C1 segment of cervical spinal cord (tissue), 14 donors: ENCODE measurements at places on chromosomes 5 and 9.

DNA sequence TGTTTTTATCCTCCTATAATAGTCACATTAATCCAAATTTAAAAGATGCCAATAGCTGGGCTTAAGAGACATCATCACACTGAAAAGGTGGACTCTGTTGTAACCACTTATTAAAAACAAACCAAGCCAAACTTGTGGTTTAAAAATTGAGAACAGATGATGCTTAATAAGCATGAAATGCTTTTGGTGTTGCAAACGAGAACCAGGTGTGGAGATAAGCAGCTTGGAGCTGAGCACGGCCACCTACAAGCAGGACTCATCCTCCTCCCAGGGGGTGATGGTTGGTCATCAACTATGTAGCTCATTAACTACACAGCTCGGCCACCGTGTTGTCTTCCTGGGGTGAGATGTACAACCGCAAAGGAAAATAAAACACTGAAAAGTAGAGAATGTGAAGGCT is 154.4 kb downstream of the NPR3 start:
- no peak for DNase-seq

DNA sequence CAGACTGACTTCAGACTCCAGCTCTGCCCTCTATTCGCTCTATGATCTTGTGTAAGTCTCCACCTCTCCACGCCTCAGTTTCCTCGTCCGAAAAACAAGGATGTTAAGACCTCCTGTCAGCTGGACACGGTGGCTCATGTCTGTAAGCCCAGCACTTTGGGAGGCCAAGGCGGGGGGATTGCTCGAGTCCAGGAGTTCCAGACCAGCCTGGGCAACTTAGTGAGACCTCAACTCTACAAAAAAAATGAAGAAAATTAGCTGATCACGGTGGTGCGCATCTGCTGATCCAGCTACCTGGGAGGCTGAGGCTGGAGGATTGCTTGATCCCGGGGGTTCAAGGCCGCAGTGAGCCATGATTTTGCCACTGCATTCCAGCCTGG is 36.6 kb upstream of the GABRP start:
- no peak for DNase-seq

DNA sequence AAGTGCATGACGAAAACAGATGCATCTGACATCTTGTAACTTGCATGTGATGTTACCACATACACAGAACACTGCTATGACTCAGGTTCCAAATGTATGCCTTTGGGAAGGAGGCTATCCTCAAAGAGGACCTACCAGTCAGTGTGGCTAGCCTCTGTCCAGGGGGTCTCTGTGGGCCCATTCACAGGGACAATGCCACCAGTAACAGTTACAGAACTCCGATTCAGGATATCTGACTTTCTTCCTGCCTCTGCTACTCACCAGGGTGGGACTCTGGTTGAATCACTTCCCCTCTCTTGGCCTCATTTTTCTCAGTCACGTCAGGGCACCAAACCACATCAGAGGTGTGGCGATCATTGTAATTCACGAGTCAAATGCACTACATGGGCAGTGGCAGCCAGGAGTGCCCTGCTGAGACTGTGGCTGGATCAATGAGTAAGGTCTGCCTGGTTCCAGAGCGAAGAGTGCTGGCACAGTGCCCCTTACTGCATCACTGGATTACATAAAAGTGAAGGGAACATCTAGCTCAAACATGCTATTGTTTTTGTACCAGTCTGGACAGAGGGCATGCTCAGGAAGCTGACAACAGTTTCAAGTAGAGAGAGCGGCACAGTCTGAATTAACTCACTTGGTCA is 13.2 kb downstream of the ATOX1 start:
- peak; percentile 80 for DNase-seq

GRCh38 chr5:124872615-124873014 is 126.2 kb upstream of the ZNF608 start:
- no peak for DNase-seq

DNA sequence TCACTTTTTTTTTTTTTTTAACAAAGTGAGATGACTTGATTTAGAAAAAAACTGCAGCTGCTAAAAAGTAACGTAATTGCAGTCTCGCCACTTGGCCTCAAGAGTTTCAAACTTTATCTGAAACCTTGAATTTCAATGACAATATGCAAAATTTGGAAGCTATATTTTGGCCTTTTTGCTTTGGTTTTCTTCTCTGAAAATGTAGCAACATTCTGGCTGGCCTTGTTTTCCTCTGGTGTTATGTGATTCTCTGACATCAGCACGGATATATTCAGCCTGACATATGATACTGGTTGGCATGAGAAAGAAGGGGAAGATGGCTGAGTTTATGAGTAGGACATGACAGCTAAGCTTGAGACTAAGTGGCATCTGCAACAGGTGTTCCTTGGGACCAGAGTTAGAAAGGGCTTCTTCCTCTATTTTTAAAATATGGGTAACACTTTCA is 136.5 kb downstream of the MEF2C start:
- no peak for DNase-seq

DNA sequence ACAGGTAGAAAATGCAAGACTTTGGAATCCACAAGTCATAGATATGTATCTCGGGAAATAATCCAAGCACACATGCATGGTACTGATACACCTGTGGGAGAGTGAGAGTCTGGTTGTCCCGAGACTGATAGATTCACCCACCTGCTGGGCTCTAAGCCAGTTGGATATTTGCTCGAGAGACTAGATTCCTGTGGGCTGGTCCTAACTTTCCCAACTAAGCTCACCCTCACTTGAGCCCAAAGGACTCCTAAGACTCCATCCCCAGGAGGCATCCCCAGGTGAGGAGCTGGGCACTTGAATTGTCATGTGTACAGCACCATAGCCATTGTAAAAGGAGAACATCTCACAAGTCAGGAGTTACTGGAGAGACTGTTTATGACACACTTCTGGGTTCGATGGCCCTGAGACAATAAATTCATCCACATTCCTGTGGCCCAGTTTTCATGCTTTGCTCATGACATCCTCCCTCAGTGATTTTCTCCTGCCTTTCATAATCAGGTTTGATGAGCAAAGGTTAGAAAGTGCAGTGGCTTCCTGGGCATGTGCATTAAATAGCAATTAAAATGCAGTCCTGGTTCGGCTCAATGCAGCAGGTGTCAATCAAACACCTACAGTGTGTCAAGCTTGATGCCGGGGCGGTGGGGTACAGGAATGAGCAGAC is 18.1 kb downstream of the SLC1A1 start:
- no peak for DNase-seq

DNA sequence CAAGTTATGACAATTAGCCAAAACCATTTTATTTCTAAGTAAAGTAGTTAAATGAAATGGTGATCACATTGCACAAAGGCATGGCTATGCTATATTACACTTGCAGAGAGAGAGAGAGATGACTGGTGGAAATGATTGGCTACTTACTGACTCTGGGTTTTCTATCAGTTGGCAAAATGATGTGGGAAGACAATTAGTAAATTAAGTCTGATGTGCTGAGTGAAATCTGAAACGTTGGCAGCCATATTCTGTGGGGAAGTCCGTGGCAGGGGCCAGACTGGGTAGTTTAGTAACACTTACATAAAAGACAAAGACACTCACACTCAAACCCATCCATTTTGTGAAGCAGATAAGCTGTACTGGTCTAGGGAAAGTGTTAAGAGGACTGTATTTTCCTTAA is 61.6 kb downstream of the ANXA1 start:
- no peak for DNase-seq

GRCh38 chr9:87609486-87609885 is 111.8 kb downstream of the DAPK1 start:
- no peak for DNase-seq

GRCh38 chr5:83837265-83837907 is 116.7 kb upstream of the HAPLN1 start:
- DNase-seq: no peak

DNA sequence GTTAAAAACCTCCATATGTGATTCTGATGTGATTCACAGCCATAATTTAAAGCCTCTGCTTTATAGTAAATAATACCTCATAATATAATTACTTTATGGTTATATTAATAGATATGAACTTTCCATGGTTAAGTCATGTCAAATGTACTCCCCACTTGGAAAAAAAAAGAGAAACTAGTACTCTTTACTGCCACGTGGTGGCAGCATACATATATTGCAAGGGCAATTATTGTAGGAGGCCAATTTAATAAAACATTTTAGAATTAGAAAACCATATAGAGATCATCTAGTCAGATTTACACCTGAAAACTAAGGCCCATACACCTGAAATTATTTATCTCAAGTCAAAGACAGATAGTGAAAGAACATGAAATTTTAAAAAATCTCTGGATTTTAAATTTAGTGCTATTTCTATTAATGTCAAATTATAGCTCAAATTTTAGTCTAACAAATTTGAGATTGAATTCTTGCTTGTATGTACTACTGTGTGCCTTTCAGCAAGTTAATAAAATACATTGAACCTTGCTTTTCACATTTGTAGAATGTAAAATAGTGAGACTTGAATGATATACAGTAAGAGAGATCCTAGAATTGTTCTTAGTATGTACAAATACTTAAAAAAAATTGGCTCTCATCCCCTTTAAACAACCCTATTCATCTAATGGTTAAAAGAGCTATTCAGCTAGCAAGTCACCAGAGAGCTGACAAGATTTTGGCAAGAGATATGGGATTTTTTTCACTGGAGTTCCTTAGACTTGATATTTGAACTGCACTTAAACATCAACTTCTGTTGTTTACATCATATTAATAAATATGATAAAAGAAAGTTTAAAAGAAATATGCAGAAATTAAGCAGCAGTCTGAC is 603.8 kb downstream of the TLE4 start:
- DNase-seq: no peak

DNA sequence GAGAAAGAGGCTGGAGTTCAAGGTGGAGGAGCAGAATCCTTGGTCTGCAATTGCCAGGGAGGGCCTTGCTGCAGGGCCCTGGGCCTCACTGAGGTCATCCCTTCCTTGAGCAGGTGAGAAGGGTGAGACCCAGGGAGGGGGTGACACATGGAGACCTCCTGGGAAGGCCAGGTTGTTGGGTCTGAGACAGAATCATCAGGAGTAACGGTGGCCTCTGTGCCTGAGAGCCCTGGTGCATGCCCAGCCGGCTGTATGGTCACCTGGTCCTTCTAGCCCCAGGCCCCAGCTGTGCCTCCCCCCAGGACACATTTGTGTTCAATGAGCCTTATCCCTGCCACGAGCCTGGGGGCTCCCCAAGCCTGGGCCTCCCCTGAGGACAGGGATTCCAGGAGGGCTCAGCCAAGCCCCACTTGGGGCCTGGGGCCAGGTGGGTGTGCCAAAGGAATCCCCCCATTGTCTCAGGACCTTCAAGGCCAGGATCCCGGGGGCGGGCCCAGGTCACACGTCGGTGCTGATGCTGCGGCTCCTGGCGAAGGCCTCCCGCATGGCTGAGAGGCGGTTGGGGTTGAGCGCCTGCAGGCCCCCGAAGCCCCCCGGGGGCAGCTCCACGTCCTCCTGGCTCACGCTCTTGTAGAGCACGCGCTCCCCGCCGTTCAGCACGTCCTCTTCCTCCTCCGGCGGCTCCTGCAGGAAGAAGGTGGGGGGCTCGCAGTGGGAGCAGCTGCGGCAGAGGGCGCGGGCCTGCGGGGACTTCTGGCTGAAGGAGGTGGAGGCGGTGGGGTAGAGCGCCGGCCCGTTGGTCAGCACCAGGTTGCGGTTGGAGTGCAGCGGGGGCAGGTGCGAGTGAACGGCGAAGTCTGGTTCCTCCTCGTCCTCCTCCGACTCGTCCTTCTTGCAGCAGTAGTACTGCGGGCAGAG is 30.4 kb downstream of the FAM163B start:
- no peak for DNase-seq

- peak; percentile 24 for DNase-seq
Observed at GRCh38 chr5:174608631-174609097, 115.7 kb upstream of the MSX2 start.

DNA sequence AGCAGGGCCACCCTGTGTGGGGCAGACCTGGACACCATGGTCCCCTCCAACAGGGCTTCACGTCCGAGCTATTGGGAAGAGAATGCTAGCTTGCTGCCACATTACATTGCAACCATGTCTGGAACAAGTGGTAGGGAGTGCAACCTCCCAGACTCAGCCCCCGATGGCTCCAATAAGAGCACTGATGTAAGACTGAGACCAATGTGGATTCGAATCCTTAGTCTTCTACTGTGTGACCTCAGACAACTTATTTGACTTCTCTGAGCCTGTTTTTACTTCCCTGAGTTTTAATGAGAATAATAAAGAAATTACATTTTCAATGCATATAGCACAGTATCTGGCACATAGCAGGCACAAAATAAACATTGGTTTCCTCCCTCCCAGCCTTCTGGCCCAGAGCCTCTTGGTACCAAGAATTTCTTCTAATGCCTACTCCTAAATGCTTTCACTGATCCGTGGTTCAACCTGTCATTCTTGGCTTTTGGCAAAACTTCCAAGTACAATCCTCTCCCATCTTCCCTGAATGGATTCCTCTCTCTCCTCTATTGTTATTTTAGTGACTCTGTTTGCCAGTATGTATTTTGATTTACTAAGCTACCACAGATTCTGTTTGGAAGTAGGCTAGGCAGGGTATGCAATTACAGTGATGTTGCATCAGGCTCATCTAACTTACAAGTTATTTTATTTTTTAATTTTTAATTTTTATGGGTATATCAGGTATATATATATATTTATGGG is 34.6 kb upstream of the COL15A1 start:
- DNase-seq: no peak

DNA sequence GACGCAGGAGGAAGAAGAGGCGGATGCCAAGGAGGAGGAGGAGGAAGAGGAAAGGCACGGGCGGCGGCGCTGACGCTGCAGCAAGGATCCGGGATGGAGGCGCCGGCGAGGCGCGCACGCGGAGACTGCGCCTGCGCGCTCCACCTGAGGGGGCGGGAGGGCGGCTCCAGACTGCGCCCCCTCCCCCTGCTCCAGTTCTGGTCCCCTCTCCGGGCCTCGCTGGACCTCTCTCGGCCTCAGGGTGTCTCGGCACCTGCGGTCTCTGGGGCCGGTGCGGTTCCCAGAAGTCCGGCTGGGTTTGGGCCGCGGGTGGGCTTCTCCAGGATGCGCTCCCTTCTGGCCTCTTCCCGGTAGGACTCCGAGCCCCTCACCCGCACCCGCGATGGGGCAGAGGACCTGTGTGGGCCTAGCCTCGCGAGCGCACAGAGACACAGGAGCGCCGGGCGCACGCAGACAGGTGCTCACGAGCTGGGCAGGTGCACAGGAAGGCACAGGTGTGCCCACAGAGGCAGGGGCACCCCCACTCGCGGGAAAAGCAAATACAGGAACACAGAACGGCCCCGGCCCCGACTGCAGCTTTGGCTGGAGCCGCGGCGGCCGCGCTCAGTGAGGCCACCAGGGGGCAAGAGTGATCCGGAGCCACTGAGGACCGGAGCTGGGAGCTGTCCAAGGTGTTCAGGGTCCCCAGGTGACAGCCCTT is at the start of gene NPDC1:
TSS of gene NPDC1 (minus strand) at position 90 of the 700 bp plus-strand sequence. CDS start 188 bp downstream, outside the sequence.
- DNase-seq: peak; percentile 76

- no peak for DNase-seq
Observed at GRCh38 chr9:91253488-91253887, 108.2 kb downstream of the AUH start.

DNA sequence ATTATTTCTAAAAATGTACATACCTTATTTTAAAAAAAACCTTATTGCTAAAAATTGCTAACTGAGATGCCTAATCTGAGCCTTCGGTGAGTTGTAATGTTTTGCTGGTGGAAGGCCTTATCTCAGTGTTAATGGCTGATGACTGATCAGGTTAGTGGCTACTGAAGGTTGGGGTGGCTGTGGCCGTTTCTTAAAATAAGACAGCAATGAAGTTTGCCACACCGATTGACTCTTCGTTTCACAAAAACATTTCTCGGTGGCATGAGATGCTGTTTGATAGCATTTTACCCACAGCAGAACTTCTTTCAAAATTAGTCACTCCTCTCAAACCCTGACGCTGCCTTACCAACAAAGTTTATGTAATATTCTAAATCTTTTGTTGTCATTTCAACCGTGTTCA is 14.7 kb downstream of the CENPK start:
- DNase-seq: no peak
